ENCODE measurements at places on chromosomes 1 and 21.

DNA sequence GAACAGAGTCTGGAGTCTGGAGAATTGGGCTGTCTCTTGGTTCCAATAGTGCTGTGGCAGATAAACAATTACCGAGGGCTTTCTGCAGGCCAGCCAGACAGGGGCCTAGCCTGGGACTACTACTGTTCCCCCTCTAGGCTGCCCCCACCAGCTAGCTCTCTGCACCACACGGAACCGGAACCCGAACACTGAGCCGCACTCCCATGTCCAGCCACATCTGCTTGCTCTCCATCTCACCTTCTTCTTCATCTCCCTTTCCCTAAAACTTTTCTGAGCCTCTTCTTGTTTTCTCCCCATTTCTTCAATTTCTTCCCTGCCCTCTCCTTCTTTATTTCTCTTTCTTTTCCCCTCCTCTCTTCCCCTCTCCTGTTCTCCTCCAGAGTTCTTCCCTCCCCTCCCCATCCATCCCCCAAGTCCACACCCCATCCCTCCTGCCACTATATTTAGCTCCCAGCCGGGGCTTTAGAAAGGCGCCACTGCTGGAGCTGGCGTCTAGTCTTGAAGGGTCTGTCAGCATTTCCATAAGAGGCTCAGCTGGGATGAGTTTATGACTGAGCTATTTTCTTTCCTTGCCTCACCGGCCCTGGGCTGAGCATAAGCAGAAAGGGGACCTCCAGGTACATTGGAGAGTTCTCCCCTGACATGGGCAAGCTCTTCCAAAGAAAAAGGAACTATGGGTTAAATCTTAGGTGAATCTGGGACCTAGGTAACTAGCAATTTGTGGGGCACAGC, 25.7 kb upstream of the ATP2B4 start:
- no peaks in the 10 kb centered on the region for H3K27me3 ChIP-seq
- H3K4me1 ChIP-seq, result peaks cover 22% of the 10 kb centered on the region
- no peak overlapping the region for H3K27ac ChIP-seq
- no peak for DNase-seq
- H3K36me3 ChIP-seq, result no peaks in the 10 kb centered on the region

DNA sequence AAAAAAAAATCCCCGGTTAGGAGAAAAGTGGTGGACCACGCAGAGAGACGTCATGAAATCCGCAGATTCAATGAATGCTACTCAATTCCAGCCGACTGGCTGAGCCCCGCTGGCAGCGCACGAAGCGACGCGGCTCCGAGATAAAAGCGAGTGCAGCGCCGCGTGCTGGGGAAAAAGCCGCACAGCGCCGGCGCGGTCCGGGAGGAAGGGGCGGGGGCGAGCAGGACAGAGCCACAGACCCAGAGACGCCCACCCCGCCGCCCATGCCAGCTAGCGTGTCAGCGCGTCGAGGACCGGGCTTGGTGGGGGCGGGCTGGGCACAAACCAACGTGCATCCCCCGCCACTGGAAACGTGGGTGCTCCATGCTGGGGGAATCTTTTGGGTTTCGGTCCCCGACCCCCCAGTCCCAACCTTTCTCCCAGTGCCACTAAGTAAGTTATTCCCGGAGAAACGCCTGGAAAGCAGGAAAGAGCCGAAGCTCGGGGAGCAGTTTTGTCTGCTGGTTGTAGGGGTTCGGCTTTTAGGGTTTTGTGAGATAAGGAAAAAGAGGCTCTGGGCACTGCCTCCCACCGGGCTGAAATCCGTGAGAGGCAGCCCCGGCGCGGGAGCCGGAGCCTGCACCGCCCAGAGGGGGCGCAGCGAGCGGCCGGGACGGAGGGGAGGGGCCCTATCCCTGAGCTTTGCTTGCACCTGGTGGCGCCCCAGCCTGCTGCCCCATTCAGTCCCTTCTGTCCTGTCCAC, at the start of gene KCNJ6:
Gene KCNJ6 (minus strand): TSS at position 148 of the 742 bp plus-strand sequence. CDS start 75,775 bp downstream, outside the sequence.
- peak; percentile 77 for DNase-seq
- H3K4me3 ChIP-seq, result peak within 1 kb of the TSS; percentile 43
- peaks cover 11% of the 10 kb centered on the region for H3K4me1 ChIP-seq
- no peak within 1 kb of the TSS for H3K27ac ChIP-seq

DNA sequence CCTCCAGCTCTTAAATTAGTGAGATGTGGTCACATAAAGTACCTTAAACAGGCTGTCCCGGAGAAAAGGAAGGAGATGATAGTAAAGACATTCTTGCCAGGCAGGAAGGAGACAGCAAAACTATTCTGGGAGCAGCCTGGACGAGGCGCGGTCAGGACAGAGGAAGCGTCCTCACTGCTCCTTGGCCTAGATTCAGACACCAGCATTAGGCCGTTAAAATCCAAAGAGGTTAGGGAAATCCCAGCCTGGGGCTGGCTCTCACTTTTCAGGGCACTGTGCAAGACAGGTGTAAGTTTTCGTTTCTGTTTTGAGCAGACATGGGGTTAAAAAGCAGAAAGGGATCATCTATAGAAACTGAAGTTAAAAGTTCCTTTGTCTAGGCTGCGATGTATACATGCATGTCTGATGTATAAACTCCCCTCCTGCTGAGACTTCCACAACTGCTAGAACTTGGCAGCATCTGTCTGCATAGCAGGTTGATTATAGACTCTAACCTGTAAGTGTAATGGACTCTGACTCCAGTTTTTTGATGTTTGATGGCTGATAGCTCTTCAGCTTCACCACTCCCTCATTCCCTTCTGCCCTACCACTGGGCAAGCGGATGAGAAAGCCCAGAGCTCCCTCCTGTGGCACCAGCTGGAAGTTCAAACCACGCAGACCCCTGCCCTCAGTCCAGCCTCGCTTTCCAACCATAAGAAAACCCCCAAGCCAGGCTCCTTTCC, 21.5 kb downstream of the STPG1 start:
- H3K27ac ChIP-seq, result no peak overlapping the region
- no peak overlapping the region for H3K4me3 ChIP-seq
- H3K36me3 ChIP-seq, result no peaks in the 10 kb centered on the region
- H3K27me3 ChIP-seq, result no peaks in the 10 kb centered on the region

GRCh38 chr1:91781901-91782622, 103.9 kb downstream of the TGFBR3 start:
- no peaks in the 10 kb centered on the region for H3K27me3 ChIP-seq
- peaks cover 5% of the 10 kb centered on the region for H3K4me1 ChIP-seq
- DNase-seq, result no peak
- no peak overlapping the region for H3K27ac ChIP-seq

GRCh38 chr1:237759377-237759776, 131.3 kb downstream of the ZP4 start:
- no peaks in the 10 kb centered on the region for H3K36me3 ChIP-seq
- H3K27ac ChIP-seq, result no peak overlapping the region
- DNase-seq, result no peak
- H3K27me3 ChIP-seq, result no peaks in the 10 kb centered on the region
- no peak overlapping the region for H3K4me3 ChIP-seq

DNA sequence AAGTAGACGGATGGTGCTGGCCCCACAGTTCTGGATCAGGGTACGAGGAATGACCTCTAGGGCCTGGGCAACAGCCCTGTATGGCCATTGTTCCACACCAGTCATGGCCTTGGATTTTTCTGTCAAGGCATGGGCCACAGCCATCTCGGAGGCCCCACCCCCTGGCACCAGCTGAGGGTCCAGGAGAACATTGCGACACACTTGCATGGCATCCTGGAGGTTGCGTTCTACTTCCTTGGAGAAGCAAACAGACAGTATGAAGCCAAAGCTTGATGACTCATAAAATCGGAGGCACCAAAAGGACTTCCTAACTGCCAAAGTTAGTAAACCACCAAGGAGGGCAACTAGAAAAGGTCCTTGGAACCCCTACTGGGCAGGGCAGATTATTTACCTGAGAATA, 11.9 kb upstream of the VHLL start:
- H3K27ac ChIP-seq, result no peak overlapping the region
- H3K4me3 ChIP-seq, result no peak overlapping the region
- H3K36me3 ChIP-seq, result peaks cover 41% of the 10 kb centered on the region
- H3K4me1 ChIP-seq, result no peaks in the 10 kb centered on the region

GRCh38 chr21:38474124-38474523, 24.2 kb downstream of the ERG start:
- peaks cover 5% of the 10 kb centered on the region for H3K4me1 ChIP-seq
- H3K27me3 ChIP-seq, result no peaks in the 10 kb centered on the region
- H3K36me3 ChIP-seq, result no peaks in the 10 kb centered on the region
- DNase-seq, result no peak
